Heart left ventricle (tissue), 16 donors: ENCODE measurements at places on chromosomes 2 and 18. TPM values are rescaled to one million over a fixed set of nuclear protein-coding genes. Genes with fewer than 3 reads are reported as not detected.
A peak's percentile ranks its signal among the peaks of the same experiment; 100 is the strongest.

- H3K27me3 ChIP-seq: no peaks in the 10 kb centered on the region
- DNase-seq: peak; percentile 49
- no peak overlapping the region for H3K4me3 ChIP-seq
These were observed 272.8 kb upstream of the MMADHC start for GRCh38 chr2:149860276-149860921.

GRCh38 chr2:217798743-217799562, 203.8 kb downstream of the TNS1 start:
- H3K27ac ChIP-seq: peak overlapping the region; percentile 37
- no peak overlapping the region for H3K4me3 ChIP-seq
- no peak for DNase-seq
- H3K27me3 ChIP-seq: no peaks in the 10 kb centered on the region
- peaks cover 34% of the 10 kb centered on the region for H3K36me3 ChIP-seq

GRCh38 chr2:100265226-100265625, 57.1 kb downstream of the LONRF2 start:
- no peak overlapping the region for H3K27ac ChIP-seq
- no peaks in the 10 kb centered on the region for H3K36me3 ChIP-seq
- no peaks in the 10 kb centered on the region for H3K27me3 ChIP-seq
- no peak for DNase-seq
- no peak overlapping the region for H3K4me3 ChIP-seq

- H3K27me3 ChIP-seq: no peaks in the 10 kb centered on the region
- peaks cover 11% of the 10 kb centered on the region for H3K4me1 ChIP-seq
- no peak overlapping the region for H3K4me3 ChIP-seq
- H3K27ac ChIP-seq: no peak overlapping the region
These were observed 192.2 kb downstream of the TTC32 start for GRCh38 chr2:19709553-19709952.

DNA sequence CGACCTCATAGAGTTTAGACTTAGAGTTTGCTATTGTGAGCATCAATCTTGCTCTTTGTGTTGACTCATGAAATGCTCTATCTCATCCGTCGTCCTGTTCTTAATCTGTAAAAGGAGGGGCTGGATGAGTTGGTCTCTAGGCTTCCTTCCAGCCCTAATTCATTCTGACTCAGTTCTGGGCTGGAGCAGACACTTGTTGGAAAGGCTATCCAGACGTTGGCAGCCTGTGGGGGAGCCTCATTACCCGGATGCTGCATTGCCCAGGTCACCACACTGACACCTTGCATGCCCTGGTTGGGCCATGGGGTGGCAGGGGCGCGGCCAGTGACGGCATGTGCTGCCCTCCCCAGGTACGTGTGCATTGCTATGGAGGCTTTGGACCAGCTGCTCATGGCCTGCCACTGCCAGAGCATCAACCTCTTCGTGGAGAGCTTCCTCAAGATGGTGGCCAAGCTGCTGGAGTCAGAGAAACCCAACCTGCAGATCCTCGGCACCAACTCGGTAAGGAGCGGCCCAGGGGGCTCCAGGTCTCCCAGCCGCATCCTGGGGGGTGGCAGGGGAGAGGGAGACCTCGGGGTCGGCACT, 61.5 kb downstream of the EFR3B start:
- peaks cover 12% of the 10 kb centered on the region for H3K4me1 ChIP-seq
- no peaks in the 10 kb centered on the region for H3K27me3 ChIP-seq
- H3K36me3 ChIP-seq: no peaks in the 10 kb centered on the region

DNA sequence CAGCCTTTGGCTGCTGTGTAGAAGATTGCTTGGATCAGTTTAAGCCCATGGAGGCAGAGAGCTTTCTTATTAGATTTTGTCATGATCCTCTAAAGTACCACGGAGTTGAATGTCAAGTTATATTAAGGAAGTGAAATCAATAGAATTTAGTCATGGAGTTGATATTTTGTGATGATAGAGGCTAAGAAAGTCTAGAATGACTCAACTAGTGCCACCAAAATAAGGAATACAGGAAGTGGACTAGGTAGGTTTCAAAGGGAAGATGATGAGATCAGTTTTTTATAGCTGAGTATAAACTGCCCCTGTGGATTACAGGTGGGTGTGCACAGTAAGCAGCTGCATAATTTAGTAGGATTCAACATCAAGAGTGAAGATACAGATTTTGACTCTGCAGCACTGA, 25.2 kb downstream of the FBXO36 start:
- no peak for DNase-seq
- H3K4me1 ChIP-seq: no peaks in the 10 kb centered on the region
- H3K36me3 ChIP-seq: no peaks in the 10 kb centered on the region
- no peak overlapping the region for H3K27ac ChIP-seq
- no peaks in the 10 kb centered on the region for H3K27me3 ChIP-seq

DNA sequence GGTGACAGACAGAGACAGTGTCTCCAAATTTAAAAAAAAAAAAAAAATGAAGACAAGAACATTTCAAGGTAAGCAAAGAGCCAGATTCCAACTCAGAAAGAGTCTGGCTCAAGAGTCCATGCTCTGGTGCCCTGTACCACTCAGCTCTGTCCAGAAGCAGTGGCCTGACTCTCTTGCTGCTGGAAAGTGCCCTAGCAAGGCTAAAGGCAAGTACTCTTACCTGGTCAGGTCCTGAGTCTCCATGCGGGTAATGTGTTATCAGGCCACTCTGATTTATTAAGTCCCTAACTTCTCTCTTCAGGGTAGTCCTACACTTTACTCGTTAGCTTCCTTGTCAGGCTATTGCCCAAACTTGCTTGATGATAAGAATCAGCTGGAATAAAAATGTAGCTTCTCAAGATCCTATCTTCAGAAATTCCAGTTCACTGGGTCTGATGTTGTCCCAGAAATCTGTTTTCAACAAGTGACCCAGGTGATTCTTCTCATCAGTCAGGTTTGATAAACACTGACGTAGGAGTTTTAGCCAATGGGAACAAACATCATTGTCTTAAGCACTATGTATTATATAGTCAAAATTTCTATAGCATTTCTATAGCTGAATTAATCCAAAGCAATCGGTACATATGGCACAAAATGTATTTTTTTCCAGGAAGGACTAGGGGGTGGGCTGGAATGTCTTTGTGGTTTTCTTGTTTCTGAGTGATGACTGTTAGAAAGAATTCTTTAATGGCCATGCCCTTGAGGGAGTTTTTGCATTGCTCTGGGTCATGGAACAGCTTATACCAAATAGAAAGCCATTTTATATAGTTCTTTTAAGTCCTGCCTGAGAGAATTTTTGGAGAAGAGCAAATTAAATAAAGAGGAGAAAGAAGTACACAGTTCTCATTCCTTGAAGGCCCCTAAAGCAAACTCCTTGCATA, 139.9 kb upstream of the DNMT3A start:
- H3K4me1 ChIP-seq: no peaks in the 10 kb centered on the region
- H3K4me3 ChIP-seq: no peak overlapping the region
- H3K27me3 ChIP-seq: no peaks in the 10 kb centered on the region
- H3K27ac ChIP-seq: no peak overlapping the region

DNA sequence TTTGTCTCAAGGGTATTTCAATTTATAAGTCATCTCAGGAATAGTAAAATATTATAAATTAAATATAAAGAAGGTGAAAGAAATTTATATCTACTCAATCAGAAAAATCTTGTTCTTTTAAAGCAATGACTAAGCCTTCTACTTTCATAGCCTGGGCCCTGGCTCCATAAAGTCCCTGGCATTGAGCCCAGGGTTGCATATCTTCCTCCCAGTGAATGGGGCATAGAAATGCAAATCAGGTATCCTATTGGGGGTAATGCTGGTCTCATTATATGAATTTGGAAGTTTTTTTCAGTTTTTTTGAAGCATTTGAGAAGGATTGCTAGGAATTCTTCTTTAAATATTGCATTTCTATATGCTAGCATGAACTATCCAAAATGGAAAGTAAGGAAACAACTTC, 73.9 kb upstream of the MC2R start:
- no peak overlapping the region for H3K4me3 ChIP-seq
- H3K36me3 ChIP-seq: no peaks in the 10 kb centered on the region
- H3K4me1 ChIP-seq: no peaks in the 10 kb centered on the region
- H3K27me3 ChIP-seq: no peaks in the 10 kb centered on the region
- no peak overlapping the region for H3K27ac ChIP-seq

GRCh38 chr2:181036848-181037603, 56.6 kb downstream of the UBE2E3 start:
- H3K36me3 ChIP-seq: no peaks in the 10 kb centered on the region
- no peak overlapping the region for H3K4me3 ChIP-seq
- no peaks in the 10 kb centered on the region for H3K27me3 ChIP-seq
- DNase-seq: no peak

DNA sequence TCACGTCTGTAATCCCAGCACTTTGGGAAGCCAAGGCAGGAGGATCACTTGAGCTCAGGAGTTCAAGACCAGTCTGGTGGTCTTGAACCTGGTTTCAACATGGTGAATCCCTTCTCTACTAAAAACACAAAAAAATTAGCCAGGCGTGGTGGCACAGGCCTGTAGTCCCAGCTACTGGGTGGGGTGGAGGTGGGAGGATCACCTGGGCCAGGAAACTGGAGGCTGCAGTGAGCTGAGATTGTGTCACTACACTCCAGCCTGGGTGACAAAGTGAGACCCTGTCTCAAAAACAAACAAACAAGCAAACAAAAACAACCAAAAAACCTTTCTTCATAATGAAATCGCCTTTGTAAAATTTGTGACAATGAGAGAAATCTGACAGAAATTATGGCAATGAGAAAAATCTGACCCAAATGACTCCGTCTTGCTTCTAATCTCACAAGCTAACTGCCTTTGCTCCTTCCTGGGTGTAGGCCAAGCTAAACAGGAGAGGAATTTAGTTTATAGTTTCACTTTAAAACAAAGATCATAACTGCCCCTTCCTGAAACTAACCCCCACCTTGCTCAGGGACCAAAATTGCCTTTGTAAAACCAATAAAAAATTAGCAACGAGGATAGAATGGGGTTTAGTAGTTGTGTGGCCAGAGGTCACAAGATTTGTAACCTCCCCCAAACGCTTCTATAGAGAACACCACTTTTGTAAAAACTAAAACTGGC, 60.7 kb upstream of the KIF5C start:
- H3K27me3 ChIP-seq: no peaks in the 10 kb centered on the region
- H3K4me1 ChIP-seq: peaks cover 12% of the 10 kb centered on the region
- H3K4me3 ChIP-seq: no peak overlapping the region
- H3K36me3 ChIP-seq: no peaks in the 10 kb centered on the region
- no peak for DNase-seq
- H3K27ac ChIP-seq: no peak overlapping the region

DNA sequence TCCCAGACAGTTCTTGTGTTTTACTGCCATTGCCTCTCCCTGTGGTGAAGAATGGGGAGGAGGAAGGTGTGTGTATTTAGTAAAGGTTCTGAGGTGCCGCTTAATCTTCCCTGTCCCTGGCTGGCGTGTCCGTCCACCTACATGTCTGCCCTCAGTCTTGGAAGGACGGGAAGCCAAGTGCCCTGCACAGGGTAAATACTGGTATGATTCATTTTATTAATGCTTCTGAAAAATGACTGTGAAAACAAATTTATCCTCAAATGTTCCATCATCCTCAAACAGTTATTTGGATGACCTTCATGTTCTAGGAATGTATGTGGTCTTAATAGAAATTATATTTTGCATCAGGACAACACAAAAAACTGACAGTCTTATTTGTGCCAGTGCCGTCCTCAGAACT, 6.6 kb downstream of the EPAS1 start:
- no peaks in the 10 kb centered on the region for H3K36me3 ChIP-seq
- H3K4me3 ChIP-seq: peak overlapping the region; percentile 97
- H3K27ac ChIP-seq: peak overlapping the region; percentile 99
- H3K27me3 ChIP-seq: no peaks in the 10 kb centered on the region
- DNase-seq: no peak

DNA sequence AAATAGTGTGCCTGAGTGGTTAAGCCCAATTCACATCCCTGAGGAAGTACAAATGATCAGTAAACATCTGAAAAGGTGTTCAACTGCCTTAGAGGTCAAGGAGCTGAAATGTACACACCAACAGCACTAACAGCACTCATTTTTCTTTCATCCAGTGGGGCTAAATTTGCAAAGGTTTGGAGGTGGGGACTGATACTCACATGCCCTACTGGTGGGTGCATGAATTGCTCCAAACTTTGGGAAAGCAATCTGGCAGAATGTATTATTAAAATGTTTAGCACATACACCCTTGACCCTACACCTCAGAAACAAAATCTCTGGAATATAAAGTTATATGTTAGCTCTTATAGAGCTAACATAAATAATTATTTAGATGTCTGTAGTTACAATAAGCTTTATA, 19.0 kb upstream of the FAM178B start:
- no peak overlapping the region for H3K4me3 ChIP-seq
- DNase-seq: no peak
- no peak overlapping the region for H3K27ac ChIP-seq
- H3K27me3 ChIP-seq: no peaks in the 10 kb centered on the region
- H3K36me3 ChIP-seq: no peaks in the 10 kb centered on the region

DNA sequence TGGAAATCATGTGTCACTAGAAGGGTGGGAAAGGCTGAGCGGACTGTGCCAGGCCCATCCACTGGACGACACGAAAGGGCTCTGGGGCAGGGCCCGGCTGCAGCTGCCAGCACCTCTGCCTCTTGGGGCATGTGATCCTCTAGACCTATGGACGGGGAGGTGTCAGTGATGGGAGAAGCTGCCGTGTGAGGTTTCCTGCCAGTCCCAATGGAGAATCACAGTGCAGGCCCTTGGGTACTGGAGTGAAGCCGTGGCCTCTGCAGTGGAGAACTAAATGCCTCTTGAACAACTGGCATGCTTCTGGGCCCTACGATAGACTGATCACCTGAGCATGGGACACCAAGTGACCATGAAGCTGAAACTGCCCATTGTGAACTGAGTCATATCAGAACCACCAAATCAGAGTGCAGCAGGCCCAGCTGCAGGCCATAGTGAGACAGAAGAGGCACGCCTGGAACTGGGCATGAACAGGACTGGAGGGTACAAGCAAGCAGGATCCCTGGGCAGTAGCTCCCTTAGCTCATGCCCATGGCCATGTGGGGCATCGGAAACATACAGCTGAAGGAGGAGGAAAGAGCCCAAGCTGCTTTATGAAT, 18.8 kb upstream of the RHOB start:
- H3K4me1 ChIP-seq: peaks cover 27% of the 10 kb centered on the region
- no peak overlapping the region for H3K4me3 ChIP-seq
- no peaks in the 10 kb centered on the region for H3K27me3 ChIP-seq
- no peak for DNase-seq
- H3K27ac ChIP-seq: no peak overlapping the region

DNA sequence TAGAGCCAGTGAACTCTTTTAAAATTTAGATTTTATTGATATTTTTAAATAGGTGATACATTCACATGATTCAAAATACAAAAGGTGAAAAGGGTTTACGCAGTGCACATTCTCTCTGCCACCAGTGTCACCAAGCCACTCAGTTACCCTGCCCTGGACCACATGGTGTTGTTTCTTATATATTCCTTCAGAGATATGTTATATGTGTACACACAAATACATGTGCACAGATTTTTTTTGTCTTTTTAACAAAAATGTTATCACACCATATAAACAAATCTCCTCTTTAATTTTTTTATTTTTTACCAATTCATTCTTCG, 26.2 kb downstream of the SERPINB4 start:
- H3K27ac ChIP-seq: no peak overlapping the region
- no peak overlapping the region for H3K4me3 ChIP-seq
- no peaks in the 10 kb centered on the region for H3K4me1 ChIP-seq
- H3K27me3 ChIP-seq: no peaks in the 10 kb centered on the region

GRCh38 chr2:130729322-130730299, 741 bp downstream of the GPR148 start:
- no peaks in the 10 kb centered on the region for H3K36me3 ChIP-seq
- no peak overlapping the region for H3K4me3 ChIP-seq
- H3K27me3 ChIP-seq: no peaks in the 10 kb centered on the region
- H3K27ac ChIP-seq: no peak overlapping the region

Gene CCDC74B
- 0.30 TPM for total RNA-seq

Gene GCG
- total RNA-seq: not detected

Gene KATNAL2
- 1.4 TPM for total RNA-seq

Gene DSC3
- total RNA-seq: 0.13 TPM

Gene MAPRE3
- 55.2 TPM for total RNA-seq

Gene REG1B
- 2.0 TPM for total RNA-seq

Gene TMEM169
- 0.63 TPM for total RNA-seq

Gene ITGB6
- 4.2 TPM for total RNA-seq

Gene NIFK
- total RNA-seq: 22.0 TPM

Gene RIT2
- not detected for total RNA-seq
